Renal cortical epithelial cell (primary cell): ENCODE measurements at places on chromosomes 5 and 9.

- DNase-seq, result no peak
Observed at GRCh38 chr9:99419070-99419469, 197.0 kb downstream of the SEC61B start.

DNA sequence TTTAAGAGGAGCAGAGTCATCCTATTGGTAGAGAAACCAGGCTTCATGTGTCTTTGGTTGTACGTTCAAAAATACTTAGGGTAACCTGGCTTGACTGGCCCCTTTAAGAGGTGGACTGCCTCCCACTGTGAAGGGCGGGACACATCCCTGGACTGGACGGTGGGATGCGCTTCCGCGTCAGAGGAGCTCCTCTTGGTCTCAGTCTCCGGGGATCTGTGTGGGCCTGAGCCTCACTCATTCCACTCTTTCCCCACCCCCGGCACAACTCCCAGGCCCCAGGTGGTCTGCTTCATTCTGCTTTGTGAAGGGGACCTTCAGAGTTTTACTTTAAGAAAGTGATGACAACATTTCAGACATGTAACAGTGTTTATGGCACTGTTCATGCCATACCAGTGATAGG, 601.1 kb downstream of the IRX1 start:
- no peak for DNase-seq

DNA sequence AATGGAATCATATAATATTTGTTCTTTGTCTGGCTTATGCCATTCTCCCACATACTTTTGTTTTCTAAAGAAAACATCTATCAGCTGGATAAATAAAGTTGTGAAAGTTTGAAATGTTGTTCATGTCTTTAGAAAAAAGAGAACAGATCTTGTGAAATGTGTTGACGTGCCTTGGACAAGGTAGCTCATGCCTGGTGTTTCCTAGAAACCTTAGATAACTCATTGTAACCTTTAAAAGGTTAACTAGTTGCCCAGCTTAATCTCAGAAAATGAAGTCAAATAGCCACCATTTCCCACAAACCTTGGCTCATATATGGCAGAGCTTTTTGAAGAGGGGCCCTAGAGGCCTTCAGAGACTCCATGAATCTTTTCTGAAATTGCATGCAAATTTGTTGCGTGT, 15.3 kb downstream of the CDO1 start:
- DNase-seq, result no peak

DNA sequence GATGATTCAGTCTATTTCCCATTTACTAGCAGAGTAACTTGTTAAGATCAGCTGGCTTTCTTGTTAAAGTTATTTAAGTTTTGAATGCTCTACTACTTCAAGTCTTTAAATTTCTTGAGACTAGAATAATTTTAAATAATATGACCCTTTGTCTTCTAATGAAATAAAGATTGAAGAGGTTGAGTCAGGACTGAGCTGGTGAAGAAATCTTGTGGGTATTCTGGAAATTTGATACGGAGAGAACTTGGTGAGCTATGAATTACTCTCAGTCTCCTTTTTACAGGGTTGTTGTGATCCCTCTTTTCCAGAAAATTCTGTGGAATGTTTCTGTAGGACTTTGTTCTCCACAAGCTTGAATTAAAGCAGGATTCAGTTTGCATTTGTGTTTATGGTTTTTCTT, 29.3 kb downstream of the RNF20 start:
- no peak for DNase-seq

DNA sequence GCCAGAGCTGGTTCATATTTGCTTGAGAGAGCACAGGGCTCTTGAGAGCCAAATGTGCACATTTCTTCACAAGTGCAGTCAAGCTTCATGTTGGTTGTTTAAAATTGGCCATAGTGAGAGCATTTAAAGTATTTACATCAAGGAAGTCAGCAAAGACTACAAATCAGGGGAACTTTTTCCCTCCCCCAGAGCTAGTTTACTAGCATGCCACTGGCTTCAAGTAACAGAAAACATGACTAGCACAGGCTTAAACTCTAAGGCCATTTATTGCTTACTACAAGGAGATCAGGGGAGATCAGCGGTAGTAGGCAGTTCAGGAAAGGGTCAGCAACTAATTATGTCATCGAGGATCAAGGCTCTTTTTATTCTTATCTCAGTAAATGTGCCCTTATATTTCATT, 11.0 kb upstream of the CCDC171 start:
- DNase-seq, result no peak

DNA sequence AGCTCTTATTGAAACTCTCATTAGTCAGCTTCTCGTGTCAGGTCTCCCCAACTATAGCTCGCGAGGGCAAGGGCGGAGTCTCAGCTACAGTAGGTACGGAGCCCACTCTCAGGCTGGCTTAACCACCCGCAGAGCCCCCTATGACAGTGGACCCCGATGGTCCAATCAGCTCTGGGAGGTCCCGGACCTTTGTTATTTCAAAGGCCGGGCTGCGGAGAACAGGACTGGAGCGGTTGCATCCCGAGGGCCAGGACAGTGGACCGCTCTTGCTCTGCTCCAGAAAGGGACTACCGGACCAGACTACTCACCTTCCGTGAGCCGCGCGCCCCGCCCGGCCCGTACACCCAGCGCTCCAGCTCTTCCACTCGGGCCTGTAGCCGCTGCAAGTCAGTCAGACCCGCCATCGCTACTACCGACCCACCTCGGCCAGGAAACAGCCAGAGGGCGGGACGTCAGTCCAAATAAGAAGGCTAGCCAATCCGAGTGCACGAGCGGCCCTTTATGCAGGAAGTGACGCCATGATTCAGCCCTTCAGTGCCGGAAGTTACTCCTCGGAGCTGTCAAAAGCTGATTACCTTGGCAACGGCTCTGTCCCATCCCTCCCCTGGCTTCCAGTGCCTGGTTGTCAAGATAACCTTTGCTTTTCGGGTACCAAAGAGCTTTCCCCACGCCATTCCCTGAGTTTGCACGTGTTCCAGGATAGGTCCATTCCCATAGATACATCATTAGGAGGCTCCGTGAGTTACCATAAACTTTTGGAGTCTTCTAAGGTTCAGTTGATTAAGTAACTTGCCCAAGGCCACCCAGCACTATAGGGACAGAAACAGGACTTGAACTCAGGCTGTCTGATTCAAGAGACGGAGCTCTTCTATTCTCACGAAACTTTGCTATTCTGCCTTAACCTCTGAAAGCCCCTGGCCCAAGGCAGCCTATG, at the start of gene DCTN3:
DCTN3 (minus strand) TSS at position 435 of the 934 bp plus-strand sequence; CDS start at position 404, 31 bp downstream.
- DNase-seq, result peak; percentile 91

DNA sequence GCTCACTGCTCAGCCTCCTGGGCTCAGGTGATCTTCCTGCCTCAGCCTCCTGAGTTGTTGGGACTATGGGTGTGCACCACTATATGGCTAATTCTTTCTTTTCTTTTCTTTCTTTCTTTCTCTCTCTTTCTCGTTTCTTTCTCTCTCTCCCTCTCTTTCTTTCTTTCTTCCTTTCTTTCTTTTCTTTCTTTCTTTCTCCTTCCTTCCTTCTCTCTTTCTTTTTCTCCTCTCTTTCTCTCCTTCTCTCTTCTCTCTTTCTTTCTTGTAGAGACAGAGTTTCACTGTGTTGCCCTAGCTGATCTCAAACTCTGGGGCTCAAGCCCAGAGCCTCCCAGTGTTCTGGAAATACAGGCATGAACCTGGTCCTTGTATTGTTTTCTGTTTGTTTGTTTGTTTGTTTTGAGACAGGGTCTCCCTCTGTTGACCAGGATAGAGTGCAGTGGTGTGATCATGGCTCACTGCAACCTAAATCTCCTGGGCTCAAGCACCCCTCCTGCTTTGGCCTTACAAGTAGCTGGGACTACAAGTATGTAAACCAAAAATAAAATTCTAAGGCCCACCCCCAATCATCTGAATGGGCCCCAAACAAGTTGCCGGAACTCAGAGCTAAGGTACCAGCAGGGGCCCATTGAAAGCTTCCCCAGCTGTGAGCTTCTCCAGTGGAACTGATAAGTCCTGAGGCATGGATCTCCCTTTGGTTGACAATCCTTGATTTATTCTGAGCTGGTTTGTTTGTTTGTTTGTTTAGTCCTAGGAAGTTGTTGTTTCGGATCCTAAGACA, 11.9 kb upstream of the BTF3 start:
- no peak for DNase-seq

GRCh38 chr9:124045076-124045829, 33.7 kb downstream of the LHX2 start:
- no peak for DNase-seq

GRCh38 chr5:180153099-180153498, 55.9 kb downstream of the RASGEF1C start:
- DNase-seq, result no peak

GRCh38 chr5:179230061-179230461, 115.2 kb downstream of the ADAMTS2 start:
- DNase-seq, result no peak

DNA sequence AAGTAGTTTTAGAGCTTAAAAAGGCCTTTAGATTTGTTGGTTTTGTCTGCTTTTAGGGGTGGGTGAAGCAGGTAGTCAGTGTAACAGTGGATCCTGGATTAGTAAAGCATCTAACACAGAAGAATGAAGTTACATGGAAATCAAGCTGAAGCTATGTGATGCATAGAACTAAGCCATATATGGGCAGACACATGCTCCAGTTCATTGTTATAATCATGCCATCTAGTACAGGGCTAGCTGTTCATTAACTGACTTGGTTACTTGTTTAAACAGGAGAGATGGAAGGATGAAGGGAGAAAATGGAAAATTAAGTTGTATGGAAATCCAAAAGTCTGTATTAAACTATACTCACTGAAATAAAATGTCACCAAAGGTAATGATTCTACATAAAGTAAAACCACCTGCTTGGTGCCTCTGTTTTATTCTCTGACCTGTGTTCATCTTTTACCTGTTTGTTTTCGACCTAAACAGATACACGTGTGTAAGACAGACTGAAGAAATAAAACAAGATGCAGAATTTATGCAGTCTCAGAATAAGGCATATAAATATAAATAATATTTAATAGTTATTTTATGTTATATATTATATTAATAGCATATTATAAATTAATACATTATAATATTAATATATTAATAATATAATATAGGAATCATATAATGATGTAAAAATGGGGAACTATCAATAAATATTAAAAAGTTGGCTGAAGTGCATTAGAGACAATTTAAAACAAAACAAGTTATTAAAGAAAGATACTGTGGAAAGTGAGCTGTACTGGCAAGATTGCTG, 33.9 kb downstream of the MRPS30 start:
- peak; percentile 81 for DNase-seq

DNA sequence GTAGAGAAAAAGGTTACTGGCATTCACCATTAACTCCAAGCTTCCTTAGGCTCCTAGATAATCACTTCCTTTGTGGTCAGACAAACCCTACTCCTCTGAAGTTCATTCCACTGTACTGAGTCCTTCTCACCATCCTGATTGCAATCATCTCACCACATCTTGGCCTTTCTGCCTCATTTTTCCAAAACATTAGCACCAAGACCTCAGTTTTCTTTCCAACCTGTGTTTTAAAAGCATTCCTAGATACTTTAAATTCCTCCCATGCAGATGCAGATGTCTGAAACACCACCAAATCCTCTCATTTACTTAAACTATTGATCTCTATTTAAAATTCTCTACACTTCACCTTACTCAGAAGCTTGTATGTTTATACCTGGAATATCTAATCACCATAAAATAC, 961.3 kb upstream of the CTNND2 start:
- DNase-seq, result peak; percentile 9

- no peak for DNase-seq
Observed at GRCh38 chr5:6652025-6652424, 18.8 kb downstream of the SRD5A1 start.

DNA sequence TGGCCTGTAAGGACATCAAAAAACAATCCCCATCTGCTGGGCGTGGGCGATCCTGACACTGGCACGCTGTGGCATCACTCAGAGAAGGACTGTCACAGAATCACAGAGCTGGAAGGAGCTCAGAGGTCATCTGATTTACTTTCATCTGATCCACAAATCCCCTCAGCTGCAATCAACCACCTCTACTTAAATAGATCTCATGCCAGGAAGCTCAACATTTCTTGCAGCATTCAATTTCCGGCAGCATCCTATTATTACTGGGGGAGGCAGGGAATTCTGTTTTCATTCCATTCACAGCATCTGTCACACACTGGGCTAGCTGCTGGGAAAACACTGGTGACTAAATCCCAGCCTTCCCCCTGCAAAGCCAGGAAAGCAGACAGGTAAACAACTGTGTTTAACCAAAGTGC, 38.3 kb downstream of the RETREG1 start:
- DNase-seq, result peak; percentile 29

DNA sequence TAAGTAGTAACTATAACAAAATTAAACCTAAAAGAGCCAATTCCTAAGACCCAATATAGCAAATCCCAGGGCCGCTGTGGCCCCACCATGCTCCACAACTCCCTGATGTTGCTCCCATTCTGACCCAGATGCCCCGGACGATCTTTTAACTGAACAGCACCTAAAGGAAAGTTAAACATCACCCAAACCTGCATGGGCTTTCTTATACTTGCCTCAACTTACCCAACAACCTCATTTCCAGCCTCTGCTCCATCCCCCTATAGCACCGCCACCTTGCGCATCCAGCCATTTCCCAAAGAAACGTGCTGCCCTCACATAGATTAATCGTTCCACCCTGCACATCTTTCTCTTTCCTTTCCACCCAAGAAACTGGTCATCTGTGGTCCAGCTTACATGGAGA, 54.6 kb downstream of the ZNF354C start:
- no peak for DNase-seq

DNA sequence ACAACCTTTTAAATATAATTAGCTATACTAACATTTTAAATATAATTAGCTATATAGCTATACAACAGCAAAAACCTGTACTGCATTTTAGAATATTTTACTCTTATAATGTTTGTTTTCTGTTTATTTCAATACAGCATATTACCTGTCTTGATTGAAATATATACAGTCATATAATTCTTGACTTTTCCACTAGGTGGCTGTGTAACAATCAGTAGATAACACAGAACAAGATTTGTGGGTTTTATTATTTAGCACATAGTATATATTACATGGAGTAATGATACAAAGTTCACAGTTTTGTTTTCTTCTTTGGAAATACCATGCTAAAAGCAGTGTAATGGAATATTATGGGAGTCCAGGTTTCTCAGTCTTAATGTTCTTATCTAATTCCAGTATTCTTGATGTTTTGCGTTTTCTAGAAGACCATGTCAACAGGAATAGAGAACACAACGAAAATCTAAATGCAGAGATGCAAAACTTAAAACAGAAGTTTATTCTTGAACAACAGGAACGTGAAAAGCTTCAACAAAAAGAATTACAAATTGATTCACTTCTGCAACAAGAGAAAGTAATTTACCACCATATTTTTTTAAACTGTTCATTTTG, 13.3 kb downstream of the HMMR start:
- DNase-seq, result peak; percentile 42

DNA sequence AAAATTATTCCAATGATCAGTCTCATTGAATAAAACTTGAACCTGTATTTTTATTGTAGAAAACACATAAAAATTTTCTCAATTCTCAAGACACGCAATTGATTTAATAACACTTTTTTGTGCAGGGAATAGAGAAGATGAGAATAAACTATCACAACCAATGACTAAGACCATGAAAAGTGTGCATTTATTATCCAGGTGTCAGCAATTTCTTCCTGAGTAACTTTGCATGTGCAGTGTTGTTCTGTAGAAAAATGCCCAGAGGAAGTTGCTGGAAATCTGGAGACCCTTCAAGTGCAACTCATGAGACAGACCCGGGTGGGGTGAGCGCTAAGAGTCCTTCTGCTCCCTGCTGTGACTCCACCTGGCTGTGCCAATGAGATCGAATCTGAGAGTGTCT, 405.7 kb downstream of the SEMA5A start:
- DNase-seq, result no peak
